ENCODE measurements at places on chromosomes 1 and 21.

- DNase-seq, result no peak
Observed at GRCh38 chr1:179955731-179956130, 1.1 kb downstream of the CEP350 start.

DNA sequence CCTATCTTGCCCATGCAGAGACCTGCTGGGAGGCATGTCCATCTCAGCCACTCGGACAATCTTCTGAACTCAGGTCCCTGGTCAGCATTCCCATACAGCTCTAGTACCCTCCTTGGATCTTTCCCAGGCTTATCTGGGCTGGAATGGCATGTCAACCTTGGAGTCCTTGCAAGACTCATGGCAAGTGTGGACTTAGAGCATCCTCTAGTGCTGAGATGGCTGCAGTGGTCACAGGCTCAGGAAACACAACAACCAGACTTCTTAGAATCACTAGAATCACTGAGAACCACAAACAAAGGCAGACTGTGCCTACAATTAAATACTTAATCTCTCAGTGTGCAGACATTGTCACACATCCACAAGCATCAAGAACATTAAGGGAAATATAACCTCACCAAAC lies 73.1 kb upstream of the TSHB start:
- DNase-seq, result peak; percentile 15

DNA sequence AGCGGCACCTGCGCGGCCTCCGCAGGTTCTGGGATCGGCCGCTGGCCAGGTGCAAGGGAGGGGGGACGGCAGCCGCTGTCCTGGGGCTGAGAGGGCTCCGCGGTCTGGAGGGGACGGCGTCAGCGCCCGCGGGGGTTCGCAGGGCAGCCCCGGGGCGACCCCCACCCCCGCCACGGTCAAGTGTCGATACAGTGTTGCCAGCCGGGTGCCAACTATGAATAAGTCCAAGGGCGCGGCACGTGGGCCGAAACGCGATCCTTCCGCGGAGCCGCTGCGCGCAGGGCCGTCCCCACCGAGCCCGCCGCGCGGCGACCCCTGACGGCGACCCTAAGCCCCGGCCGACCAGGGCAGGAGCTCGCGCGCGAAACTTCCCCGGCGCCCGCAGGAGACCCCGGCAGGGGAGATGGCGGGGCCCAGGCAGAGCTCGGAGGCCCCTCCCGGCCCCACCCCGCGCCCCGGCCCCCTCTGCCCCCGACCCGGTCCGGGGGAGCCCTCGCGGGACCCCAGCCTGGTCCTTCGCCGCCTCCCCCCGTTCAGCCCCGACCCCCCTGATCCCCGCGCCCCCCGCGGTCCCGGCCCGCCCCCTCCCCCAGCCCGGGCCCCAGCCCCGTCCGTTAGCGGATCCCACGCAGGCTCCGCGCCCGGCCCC lies 586 bp upstream of the AGPAT3 start:
- DNase-seq, result no peak

GRCh38 chr1:211579440-211580302 lies 710 bp upstream of the SLC30A1 start:
- peak; percentile 36 for DNase-seq

DNA sequence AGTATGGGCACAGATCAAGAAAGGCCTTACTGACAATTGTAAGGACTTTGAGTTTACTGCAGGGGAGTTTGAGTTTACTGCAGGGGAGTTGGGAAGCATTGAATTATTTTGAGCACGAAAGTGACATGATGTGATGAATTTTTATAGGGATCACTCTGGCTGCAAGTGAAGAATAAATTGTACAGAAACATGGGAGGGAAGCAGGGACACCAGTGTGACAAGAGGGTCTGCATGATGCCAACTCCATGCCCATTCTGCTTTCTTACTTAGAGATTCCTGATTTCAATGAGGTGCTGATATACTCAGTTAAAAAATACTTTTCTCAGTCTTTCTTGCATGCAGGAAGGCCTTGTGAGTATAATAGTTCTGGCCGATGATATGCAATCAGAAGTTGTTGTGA lies 234.4 kb downstream of the CENPF start:
- no peak for DNase-seq

DNA sequence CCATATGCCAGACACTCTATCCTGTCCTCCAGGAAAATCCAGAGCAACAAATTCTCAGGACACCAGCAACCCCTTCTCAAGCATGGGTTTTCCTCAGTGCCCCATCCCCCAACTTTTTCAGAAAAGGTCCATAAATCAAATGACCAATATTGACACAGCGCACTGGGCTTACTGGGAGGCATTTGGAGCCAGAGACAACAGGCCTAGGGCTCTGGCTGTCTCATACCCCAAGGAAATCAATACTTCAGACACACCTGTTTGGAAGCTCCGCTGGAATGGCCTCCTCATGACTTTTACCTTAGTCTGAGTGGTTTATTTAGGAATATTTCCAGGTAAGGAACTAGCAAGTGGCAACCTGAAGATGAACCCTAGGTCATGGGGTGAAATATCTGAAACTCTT lies 66.9 kb upstream of the TNR start:
- DNase-seq, result no peak

Data from HT1080 (cell line).